ENCODE measurements at places on chromosomes 5 and 9.
A peak's percentile ranks its signal among the peaks of the same experiment; 100 is the strongest.

DNA sequence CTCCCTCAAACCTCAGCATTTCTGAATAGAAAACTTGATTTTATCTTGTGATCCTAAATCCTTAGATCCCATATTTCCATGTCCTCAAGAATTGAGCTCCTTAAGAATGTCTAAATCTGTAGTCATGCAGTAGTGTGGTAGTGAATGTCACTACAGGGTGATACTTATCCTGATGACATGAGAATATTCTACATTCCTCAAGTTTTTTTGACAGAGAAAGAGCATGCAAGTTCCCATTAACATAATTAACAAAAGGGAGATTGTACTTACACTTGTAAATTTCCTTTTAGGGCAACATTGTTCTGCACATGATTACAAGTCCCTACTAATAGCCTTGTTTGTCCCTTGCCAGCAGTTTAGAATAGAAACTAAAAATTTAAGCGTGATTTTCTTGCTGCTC lies 352.3 kb downstream of the PTPRD start:
- no peak for DNase-seq

GRCh38 chr5:144028058-144028457 lies 142.4 kb downstream of the YIPF5 start:
- no peak for DNase-seq

GRCh38 chr9:115133649-115134048 lies 15.7 kb upstream of the TNC start:
- no peak for DNase-seq

GRCh38 chr5:79235261-79235633 lies 684 bp upstream of the JMY start:
- DNase-seq, result peak; percentile 18

DNA sequence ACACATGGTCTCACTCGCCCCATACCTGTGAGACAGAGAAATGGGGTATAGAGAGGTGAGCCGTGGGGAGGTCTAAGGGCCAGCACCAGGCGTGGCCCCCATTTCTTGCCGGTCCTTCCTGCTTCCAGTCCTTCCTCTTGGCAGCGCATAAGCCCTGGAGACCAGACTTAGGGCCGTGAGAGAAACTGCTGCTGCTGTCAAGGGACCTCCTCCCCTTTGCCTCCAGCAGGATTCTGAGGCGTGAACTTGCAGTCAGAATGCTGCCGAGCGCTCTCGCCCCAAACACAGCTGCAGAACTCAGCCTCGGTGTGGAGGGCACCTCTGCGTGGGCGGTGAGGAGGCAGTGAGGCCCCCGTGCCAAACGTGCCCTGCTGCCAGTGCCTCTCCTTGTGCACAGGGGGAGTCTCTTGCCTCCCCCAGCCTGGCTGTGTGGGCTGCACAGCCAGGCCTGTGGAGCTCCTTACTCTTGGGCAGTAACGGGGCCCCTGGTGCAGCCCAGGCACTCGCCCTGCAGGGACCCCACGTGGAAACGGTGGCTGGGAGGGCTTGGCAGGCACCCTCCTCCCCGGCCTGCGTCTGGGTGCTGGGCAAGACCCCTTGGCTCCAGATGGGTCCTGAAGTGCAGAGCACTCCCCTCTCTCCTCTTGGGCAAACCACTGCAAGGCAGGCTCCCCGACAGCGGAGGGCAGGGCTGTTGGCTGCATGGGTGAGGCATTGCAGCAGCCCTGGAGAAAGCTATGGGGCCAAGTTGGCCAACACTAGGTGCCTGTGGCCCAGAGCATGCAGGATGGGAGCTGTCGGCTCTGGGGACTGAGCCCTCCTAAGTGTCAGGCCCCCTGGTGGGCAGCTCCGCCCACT lies 85.4 kb downstream of the RXRA start:
- no peak for DNase-seq

GRCh38 chr5:124160265-124160664 lies 586.2 kb downstream of the ZNF608 start:
- DNase-seq, result no peak

DNA sequence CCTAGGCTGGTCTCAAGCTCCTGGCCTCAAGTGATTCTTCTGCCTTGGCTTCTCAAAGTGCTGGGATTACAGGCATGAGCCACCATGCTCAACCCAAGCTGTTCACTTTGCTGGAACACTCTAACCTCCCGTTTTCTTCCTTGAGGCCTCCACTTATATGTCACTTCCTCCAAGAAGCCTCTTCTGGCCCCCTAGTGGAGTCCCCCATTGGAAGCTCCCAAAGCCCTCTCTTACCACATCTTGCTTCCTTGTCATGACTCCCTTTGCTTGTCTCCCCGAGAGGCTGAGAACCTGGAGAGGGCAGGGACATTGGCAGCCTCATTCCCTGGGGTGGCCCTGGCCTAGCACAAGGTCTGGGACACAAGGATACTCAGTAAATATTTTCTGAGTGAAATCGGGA lies 80.8 kb downstream of the PDE6A start:
- DNase-seq, result no peak

GRCh38 chr9:4346131-4346530 lies 46.3 kb upstream of the GLIS3 start:
- no peak for DNase-seq

DNA sequence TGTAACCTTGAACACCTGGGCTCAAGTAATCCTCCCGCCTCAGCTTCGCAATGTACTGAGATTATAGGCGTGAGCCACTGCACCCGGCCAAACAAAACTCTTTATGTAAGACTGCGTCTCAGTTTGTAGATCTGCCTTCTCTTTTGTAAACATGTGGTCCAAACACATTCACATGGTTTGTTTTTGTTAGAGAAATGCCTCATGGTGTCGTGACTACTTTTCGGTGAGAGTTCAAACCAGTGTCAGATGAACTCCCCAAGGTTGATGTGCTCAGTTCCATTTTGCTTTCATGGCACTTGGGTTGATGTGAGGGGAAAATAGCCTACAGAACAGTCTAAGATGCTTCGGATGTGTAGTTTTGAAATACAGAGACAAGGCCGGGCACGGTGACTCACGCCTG lies 231.6 kb downstream of the GOLPH3 start:
- no peak for DNase-seq
